ENCODE measurements at places on chromosomes 12 and 14.

GRCh38 chr14:32574269-32574668, 245.2 kb downstream of the AKAP6 start:
- DNase-seq: no peak

- DNase-seq: no peak
Measured at GRCh38 chr14:89240414-89240813, 176.6 kb downstream of the FOXN3 start.

DNA sequence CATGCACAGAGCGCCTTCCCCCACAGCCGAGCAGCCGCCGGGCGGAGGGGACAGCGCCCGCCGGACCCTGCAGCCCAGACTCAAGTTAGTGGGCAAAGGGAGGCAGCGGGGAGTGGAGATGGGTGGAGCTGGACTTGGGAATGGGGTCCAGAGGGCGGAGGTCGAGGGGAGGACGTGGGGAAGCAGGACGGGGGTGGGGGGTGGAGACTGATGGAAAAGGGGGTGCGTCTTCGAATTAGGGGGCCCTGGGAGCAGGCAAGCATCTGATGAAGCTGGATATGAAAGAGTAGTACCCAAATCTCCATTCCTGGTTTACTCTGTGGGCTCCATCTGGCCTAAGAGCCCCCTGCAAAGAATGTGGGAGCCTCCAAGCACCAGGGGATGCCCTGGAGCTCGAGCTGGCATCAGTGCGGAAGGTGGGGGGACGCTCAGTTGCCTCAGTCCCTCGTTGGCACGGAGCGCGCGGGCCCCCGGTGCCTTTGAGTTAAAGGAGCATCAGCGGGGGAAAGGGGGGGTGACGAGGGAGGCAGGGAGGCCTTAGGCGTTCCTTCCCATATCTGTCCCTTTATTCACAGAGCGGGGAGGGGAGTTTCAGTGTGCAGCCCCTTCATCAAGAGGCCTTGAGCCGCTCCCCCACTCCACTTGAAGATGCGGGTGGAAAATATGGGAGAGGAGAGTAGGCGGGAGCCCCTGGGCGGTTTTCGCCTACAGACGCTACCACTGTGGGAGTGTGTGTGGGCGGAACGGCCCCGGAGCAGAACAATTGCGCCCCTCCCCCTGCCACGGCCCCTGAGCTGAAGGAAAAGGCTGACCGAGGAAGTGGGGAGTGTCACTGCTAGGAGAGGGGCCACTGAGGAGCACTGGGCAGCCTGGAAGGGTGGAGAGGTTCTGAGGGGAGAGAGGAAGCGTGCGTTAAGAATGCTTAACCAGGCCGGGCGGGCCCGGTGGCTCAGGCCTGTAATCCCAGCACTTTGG, 644 bp downstream of the NAB2 start:
- DNase-seq: peak; percentile 71

DNA sequence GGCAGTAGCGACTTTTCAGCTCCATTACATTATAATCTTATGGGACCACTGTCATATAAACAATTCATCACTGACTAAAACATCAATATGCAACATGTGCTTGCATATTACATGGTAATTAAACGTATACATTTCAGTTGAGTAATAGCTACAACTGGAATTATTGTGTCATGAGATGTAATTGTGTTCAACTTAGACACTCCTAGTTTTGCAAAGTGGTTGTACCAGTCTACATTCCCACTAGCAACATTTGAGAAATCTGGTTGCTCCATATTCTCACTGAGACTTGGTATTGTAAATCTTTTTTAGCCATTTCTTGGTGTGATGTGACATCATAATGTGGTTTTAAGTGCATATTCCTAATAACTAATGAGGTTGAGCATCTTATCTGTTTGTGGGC, 90.0 kb downstream of the CAPZA3 start:
- no peak for DNase-seq

DNA sequence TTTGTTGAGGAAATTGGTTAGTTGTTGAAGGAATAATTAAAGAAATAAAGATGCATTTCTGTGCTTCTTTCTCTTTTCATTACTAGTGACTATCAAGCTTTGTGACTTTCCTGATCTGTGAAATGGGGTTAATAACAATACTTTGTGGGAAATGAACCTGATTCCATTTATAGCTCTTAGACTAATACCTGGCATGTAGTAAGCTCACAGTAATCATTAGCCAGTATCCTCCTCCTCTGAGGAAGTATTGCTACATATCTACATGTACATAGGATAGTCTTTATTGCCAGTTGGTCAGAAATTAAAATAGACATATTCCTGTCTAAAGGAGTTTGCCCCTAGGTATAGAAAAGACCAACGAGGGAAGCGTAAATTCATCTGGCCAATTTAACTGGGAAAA, 1.8 kb upstream of the CCDC198 start:
- DNase-seq: no peak

- no peak for DNase-seq
Measured at GRCh38 chr14:101239065-101239464, 322.2 kb upstream of the DIO3 start.
